NCI-H774 (cell line): ENCODE measurements at places on chromosomes 6 and 20.

GRCh38 chr6:38024908-38025307, 205.4 kb downstream of the ZFAND3 start:
- DNase-seq = no peak

GRCh38 chr20:63756648-63756991, 17.0 kb downstream of the SLC2A4RG start:
- DNase-seq = no peak

DNA sequence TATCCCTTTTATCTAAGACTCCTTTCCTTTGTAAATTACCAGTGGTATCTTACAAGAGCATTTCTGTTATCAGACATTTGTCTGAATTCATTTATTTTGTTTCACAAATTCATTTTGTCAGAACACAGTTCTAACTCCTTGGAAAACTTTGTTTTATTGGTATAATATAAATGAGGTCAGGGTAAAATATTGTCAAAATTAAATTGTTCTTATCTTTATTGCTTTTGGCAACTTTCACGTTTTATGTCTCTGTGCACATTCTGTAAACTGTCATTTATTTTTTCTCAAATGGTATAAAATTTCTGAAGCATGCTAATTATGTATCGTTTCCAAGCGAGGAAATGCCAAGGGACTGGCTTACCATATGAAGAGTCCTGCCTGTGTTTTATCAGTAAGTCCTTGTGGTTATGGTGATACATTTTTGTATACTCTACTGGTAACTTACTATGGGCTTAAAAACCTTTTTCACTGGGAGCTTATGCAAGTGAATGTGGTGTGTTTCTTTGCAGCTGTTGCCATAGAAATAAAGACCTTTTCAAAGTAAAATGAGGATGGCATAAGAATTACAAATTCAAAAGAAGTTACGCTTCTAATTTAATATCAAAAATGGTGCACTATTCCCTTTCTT, 214.2 kb downstream of the COL19A1 start:
- no peak for DNase-seq

DNA sequence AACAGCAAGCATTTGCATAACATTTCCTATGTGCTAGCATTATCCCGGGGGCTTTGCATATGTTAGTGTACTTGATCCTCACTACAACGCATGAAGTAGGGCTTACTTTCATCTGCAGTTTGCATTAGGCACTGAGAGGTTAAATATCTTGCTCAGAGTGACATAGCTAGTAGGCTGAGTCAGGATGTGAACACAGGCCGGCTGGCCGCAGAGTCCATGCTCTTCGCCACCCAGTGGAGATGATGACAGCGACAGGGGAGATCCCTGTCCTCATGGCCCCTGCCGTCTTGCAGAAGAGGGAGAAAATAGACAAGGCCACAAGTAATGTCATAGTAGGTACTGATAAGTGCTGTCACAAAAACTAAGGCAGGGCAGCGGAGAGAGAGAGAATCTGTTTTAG, 46.9 kb downstream of the LYRM4 start:
- no peak for DNase-seq

DNA sequence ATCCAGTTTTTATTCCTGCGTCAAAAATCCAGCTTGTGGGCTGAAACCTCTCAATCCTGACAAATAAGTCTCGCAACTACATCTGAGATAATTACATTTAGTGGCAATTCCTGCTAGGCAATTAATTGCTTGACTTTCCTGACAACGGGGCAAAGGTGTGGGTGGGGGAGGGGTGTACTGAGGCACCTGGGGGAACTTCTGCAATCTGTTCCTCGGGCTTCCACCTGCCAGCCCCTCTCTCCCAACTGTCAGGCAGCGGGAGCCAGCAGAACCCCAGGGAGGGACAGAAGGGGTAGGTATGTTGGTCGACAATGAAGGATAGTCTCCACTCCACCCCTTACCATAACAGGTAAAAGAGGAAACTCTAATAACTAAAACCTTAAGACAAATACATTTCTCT, 6.8 kb downstream of the C6orf52 start:
- no peak for DNase-seq

GRCh38 chr6:83385473-83385872, 45.4 kb downstream of the ME1 start:
- DNase-seq = no peak

DNA sequence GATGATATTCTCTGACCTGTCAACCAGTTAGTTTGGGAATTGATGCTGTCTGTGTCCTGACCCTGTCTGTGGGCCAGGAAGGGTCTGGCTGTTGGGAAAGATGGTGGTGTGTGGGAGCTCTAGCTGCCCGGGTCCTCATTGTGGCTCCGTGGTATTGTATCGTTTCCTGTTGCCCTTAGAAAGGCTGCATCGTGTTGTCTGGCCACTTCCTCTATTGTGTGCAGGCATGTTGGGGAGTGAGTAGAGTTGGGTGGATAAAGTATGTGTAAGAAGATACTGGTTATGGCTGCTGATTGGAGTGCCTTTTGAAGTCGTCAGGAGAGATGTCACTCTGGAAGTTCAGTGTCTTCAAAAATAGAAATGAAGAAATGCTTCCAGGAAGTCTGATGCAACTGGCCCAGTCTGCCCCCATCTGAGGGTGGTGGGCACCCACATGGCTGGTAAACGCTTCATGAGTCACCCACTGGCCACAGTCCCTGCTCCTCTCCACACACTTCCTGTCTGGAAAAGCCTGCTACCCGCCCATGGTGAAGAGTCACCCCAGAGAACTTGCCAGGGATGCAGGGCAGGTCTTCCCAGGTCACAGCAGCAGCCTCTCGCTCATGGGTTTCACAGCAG, 27.9 kb downstream of the PPARD start:
- DNase-seq = no peak
